ENCODE measurements at places on chromosomes 6 and 20. TPM values are rescaled to one million over a fixed set of nuclear protein-coding genes. Genes with fewer than 3 reads are reported as not detected.

GTF3C6 gene
- 146 TPM for total RNA-seq

RAD21L1 gene
- not detected for total RNA-seq

FAXC gene
- total RNA-seq = not detected

GPR6 gene
- total RNA-seq = not detected

CCN6 gene
- not detected for total RNA-seq

BTN1A1 gene
- not detected for total RNA-seq

TJAP1 gene
- 42.7 TPM for total RNA-seq

WTAP gene
- 110 TPM for total RNA-seq

NOP56 gene
- 693 TPM for total RNA-seq

CDSN gene
- not detected for total RNA-seq

HNF4A gene
- total RNA-seq = not detected

SLC22A3 gene
- not detected for total RNA-seq

CCN2 gene
- not detected for total RNA-seq

SPATA25 gene
- 1.1 TPM for total RNA-seq

TPBG gene
- 0.07 TPM for total RNA-seq

GRCh38 chr6:51655517-51655916 lies 431.9 kb downstream of the PKHD1 start:
- no peak for DNase-seq

- no peak for DNase-seq
These were observed 29.6 kb upstream of the TUBB2A start for GRCh38 chr6:3186974-3187382.

GRCh38 chr6:154951345-154952200 lies 43.5 kb upstream of the TIAM2 start:
- no peak for DNase-seq

- no peak for DNase-seq
These were observed 53.5 kb downstream of the TRPC4AP start for GRCh38 chr20:35039146-35039545.

DNA sequence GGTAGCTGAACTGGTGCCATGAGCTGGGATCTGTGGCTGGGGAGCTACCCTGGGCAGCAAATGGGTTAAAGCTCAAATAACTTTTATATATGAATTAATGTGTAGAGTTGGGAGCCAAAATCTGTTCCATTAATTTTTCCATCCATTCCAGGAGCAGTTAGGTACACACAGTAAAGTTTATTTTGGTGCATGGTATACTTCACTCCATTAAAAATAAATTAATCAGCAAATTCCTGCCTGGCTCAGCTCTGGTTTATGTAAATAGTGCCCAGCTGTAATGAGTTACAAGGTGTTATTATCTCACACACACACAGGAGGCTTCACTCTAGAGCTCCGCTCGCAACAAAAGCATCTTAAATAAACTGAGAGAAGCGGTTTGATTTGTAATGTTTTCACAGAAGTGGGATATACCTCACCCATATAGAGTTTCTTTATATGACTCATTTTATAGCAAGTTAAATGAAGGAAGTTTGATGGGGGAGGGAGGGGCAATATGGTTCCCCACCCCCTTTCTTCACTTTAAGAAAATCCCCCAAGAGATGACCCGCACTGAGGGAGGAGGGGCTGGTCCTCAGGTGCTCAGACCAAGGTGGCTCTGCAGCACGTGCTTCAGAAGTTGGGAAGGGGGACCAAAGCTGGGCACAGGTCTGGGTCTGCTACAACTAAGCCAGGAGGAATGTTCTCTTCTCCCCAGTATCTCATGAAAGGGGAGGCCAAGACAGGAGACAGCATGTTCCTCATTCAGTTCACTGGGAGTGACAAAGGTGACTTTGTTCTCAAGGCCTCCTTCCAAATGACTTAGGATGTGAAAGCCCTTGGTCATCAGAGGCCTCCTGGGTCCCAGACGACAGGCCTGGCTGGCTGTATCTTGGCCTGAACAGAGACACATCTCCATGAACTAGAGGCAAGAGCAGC lies 10.5 kb upstream of the FAM83C start:
- DNase-seq = no peak

- no peak for DNase-seq
These were observed 58.4 kb upstream of the PRDM1 start for GRCh38 chr6:106027758-106028157.

DNA sequence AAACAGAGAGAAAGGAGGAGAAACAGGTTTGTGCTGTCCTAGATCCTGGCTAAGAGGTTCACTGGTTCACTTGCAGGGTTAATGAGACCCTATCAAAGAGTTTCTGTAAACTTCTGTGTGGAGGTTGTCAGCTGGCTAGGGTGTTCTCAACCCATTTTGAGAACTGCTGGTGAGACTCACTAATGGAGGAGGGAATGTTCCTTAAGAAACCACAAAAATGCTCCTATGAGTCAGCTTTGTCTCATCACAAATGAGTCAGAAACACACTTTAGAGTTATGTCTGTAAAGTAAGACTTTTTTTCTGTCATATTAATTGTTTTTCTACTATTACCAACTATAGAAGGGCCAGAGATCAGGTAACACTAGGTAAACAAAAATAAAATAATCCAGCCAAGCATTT lies 884.4 kb downstream of the PHF3 start:
- no peak for DNase-seq

DNA sequence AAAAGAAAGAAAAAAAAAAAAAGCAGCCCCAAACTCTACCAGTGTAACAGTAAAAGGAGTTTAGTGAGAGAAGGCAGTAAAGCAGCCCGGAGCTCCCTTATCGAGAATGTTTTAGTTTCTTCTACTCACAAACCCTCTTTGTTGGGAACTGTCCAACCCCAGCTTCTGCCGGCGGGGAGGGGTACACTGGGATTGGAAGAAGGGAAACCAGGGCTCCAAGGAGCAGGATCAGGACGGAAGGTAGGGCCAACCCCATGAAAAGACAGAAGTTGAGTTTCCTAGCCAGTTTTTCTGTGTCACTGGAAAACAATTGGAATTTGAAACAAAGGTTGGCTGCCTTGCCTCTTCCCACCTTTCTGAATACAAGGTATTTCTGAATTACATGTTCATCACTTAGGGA lies 66.0 kb downstream of the KIZ start:
- DNase-seq = no peak

GRCh38 chr6:35044145-35044745 lies 96.9 kb downstream of the TCP11 start:
- DNase-seq = no peak

DNA sequence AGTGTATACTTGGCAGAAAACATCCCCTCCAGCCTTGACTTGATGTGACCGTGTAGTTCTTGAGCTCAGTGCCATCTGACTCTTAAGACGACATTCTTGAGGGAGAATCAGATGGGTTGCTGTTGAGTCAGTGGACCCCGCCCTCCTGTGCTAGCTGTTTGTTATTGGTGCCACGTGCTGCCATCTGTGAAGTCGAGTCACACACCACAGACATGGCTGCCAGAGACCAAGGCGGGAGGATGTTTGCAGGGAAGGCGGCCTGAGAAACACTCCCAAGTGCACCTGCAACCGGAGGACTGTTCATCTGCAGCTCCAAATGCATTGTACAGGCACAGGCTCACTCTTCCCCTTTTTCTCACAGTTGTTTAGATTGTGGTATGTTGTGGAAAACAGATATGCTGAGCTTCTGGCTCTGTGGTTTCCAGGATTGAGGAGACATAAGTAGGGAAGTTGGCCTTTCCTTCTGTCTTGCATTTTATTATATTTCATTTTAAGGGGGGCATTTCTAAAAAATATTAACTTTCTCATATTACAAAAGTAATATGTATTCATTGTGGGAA lies 345.3 kb upstream of the ZFP64 start:
- DNase-seq = no peak

- no peak for DNase-seq
These were observed 356.9 kb upstream of the MARCKS start for GRCh38 chr6:113500221-113500620.

- DNase-seq = no peak
These were observed 82.4 kb downstream of the RTN4IP1 start for GRCh38 chr6:106546691-106547414.

DNA sequence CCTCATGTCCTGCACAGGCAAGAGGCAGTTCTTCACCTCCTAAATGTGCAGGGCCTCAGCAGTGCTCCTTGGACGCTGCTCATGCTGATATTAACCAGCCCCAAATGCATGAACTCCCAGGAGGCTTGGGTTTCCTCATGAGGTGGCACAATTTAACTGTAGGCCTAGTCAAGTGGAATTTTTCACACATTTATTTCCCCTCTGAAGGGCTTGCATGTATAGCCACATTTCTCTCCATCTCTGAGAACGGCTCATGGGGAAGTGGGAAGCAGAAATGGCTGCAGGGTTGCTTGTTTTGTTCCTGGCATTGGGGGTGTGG lies 72.8 kb upstream of the PAX1 start:
- no peak for DNase-seq

DNA sequence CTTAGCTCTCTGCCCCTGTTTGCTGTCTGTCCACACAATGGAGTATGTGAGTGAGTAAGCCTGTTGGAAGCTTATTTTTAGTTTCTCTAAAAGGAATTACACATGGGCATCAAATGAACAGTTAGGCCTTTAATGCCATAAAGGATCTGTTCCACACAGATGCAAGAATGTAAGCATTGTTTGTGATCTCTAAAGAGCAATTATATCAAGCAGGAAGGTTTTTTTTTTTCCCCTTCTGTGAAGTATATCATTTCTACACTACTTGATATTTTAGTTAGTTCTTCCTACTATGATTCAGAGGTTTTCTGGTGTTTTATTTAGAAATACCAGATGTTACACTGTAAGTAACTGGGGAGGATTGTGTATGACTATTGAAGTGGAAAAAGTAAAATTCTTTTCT lies 627.5 kb downstream of the COL12A1 start:
- no peak for DNase-seq

GRCh38 chr6:166007349-166008263 lies 160.0 kb downstream of the TBXT start:
- no peak for DNase-seq

DNA sequence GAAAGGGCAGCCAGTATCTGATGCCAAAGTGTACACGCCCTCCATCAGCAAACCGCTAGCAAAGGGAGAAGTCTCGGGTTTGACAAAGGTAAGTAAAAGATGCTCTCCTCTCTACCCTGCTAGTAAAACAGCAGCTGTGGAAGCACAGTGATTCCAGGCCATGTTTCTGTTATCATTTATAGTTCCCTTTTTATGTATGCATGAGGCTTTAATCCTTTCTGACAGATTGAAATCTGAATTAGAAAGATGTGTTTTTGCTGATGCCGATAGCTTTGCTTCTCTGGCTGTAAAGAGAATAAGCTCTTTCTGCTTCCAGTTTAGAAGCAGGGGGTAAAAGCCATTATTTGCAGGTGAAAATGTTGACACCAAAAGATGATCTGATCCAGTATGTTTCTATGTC lies 392.4 kb upstream of the SOX4 start:
- no peak for DNase-seq

DNA sequence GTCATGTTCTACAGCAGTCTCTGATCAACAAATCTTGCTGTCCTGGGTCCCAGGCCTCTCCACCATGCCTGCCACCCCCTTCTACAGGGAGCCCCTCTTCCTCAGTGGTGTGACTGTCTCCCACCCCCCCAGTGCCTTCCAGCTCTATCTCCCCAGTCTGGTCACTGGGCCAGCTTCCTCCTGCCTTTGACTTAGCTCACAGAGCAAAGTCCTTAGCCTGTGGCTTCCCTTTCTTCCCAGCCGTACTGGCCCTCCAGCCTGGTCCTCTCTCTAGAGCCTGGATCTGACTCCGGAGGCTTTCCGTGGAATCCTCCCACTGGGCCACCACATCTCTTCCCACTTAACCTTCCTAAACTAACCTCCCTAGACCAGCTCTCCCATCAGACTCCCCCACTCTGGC lies 17.0 kb downstream of the MAPK13 start:
- no peak for DNase-seq

GRCh38 chr20:36573103-36573797 lies at the start of gene TGIF2:
Gene TGIF2, plus strand, starts transcription at chr20:36573597. Its CDS starts 5,178 bp downstream, at chr20:36578775.
- DNase-seq = peak; percentile 78

DNA sequence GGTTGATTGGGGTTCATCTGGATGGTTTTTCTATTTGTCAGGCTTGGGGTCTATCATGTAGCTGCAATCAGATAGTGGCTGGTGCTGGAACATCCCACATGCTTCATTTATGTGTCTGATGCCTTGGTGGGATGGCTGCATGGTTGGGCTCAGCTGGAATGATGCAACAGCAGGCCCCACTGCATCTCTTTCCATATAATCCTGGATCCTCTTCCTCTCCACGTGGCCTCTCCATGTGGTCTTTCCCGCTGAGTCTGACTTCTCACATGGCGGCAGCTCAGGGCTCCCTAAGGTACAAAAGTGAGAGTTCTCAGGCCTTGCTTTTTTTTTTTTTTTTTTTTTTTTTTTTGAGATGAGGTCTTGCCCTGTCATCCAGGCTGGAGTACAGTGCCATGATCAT lies 65.0 kb upstream of the SUPT3H start:
- DNase-seq = no peak

- no peak for DNase-seq
These were observed 165.9 kb downstream of the COL9A1 start for GRCh38 chr6:70136996-70137395.

- DNase-seq = no peak
These were observed 508.7 kb upstream of the CITED2 start for GRCh38 chr6:139882977-139883728.

- DNase-seq = no peak
These were observed 480.5 kb downstream of the EPM2A start for GRCh38 chr6:145254649-145255401.

DNA sequence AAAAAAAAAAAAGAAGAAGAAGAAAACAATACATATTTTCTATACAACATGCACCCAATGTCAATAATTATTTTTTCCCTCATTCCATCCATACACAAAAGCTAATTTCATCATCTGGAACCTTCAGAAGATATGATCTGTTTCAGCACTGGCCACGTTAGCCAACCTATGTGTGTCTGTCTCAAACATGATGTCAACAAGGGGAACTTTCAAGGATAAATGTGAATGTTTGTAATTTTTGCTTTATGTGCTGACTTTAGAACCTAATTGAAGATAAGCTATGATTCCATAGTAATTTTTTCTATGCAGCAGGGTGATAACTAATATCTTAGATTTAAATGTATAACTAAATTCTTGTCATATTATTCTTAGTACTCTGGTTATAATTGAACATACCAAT lies 37.9 kb downstream of the IPCEF1 start:
- DNase-seq = no peak

DNA sequence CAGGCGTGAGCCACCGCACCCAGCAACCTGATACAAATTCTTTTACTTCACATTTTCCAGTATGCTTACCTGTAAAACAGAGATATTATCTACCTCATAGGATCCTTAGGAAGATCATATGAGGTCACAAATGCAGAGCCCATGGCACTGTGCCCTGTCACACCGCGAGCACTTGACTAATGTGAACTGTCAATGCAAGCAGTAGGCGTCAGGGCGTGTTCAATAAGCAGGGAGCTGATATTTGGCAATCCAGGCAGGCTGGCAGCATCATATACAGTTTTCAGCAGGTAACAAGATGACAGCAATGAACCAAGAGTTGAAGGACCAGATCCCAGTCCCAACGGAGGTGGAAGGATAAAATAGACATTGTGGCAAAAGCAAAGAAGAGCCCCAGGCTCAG lies 14.6 kb upstream of the ARID1B start:
- no peak for DNase-seq

DNA sequence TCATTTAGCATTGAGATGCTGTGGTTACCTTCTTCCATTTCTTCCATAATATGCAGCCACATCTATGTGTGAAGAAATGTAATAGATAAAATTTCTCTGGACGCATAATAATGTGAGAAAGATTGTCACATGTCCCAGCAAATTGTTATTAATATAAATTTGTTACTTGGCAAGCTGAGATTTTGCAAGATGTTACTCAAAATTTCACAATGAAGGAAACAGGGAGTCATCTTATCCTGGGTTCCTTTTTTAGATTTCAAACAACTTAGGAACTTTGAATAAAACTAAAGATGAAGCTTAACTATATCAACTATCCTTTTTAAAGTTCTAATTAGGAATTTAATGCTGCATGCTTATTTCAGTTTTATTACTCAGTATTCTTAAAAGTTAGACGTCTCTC lies 3.6 kb downstream of the ESR1 start:
- DNase-seq = no peak
